ENCODE measurements at places on chromosomes 4 and X. TPM values are rescaled to one million over a fixed set of nuclear protein-coding genes. Genes with fewer than 3 reads are reported as not detected.

DNA sequence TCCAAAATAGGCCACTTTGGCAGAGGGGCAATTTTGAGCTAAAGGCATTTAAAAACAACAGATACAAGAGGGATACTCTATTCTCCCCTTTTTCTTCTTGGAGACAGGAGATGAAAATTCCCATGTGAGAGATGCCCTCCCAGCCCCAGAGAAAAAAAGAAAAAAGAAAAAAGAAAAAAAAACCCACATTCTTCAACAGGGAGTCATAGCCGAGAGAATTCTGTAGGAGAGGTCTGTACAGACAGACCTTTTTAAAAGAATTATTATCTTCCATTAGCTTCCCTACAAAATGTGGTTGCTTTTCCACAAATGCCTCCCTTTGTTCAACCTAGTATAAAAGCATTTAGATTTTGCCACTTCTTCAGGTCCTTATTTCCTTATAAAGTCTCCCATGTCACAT is 89.9 kb downstream of the SPCS3 start:
- no peaks in the 10 kb centered on the region for H3K4me1 ChIP-seq
- H3K27ac ChIP-seq = no peak overlapping the region
- DNase-seq = no peak
- H3K27me3 ChIP-seq = no peaks in the 10 kb centered on the region
- no peak overlapping the region for H3K4me3 ChIP-seq

- H3K36me3 ChIP-seq = no peaks in the 10 kb centered on the region
- DNase-seq = no peak
- H3K4me3 ChIP-seq = no peak overlapping the region
- no peak overlapping the region for H3K27ac ChIP-seq
Measured at GRCh38 chr4:181592221-181592745, 650.9 kb upstream of the TENM3 start.

DNA sequence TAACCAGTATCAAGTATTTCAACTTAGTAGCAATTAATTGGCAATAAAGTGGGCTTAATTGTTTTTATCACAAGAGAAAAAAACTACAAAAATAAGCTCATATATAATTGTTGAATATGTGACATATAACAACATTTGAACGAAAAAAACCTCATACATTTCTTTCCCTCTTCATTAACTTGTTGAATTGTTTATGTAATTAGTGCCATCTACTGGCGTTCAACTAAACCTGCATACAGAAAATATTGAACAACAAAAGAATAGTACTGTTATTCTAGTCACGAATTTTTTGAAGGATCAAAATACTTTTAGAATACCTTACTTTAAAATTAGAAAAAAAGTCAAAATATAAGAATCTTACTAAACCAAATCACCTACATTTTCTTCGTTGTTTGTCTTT is 586.5 kb upstream of the FTHL17 start:
- H3K27ac ChIP-seq = no peak overlapping the region
- DNase-seq = no peak
- no peaks in the 10 kb centered on the region for H3K36me3 ChIP-seq
- H3K4me3 ChIP-seq = no peak overlapping the region
- no peaks in the 10 kb centered on the region for H3K27me3 ChIP-seq
- H3K4me1 ChIP-seq = no peaks in the 10 kb centered on the region

- no peaks in the 10 kb centered on the region for H3K27me3 ChIP-seq
- H3K4me1 ChIP-seq = no peaks in the 10 kb centered on the region
- no peak overlapping the region for H3K4me3 ChIP-seq
- no peak for DNase-seq
Measured at GRCh38 chrX:115949900-115950822, 220.4 kb upstream of the AGTR2 start.

GRCh38 chrX:39749135-39749534 is 348.6 kb downstream of the BCOR start:
- no peaks in the 10 kb centered on the region for H3K36me3 ChIP-seq
- H3K4me3 ChIP-seq = no peak overlapping the region
- no peak overlapping the region for H3K27ac ChIP-seq
- peaks cover 10% of the 10 kb centered on the region for H3K4me1 ChIP-seq

GRCh38 chrX:39513836-39514235 is 583.9 kb downstream of the BCOR start:
- H3K4me1 ChIP-seq = peaks cover 8% of the 10 kb centered on the region
- no peak overlapping the region for H3K27ac ChIP-seq
- no peak overlapping the region for H3K4me3 ChIP-seq
- no peaks in the 10 kb centered on the region for H3K36me3 ChIP-seq

Gene SMIM43
- 0.50 TPM for total RNA-seq

Gene AFM
- not detected for total RNA-seq
